ENCODE measurements at places on chromosomes 7 and 10. TPM values are rescaled to one million over a fixed set of nuclear protein-coding genes. Genes with fewer than 3 reads are reported as not detected.

- DNase-seq: no peak
These were observed 15.9 kb upstream of the C10orf120 start for GRCh38 chr10:122715576-122715975.

DNA sequence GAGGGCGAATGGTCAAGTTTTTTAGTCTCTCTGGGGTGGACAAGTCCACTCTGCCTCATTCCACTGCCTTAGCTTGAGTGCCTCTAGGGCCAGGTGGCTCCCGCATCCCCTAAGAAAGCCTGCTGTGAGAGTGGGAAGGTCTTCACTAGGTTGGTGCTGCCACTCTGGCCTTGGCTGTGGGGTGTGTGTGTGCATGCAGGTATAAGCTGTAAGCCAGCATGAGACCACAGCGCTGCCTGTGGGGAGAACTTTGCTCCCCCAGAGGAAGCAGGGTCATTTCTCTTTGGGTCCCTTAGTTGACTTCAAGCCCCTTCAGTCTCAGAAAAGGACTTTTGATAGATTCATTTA is 25.5 kb upstream of the PCBD1 start:
- no peak for DNase-seq

- DNase-seq: no peak
These were observed 58.4 kb downstream of the ZNF467 start for GRCh38 chr7:149714910-149715471.

The MOGAT3 gene
- not detected for total RNA-seq

DNA sequence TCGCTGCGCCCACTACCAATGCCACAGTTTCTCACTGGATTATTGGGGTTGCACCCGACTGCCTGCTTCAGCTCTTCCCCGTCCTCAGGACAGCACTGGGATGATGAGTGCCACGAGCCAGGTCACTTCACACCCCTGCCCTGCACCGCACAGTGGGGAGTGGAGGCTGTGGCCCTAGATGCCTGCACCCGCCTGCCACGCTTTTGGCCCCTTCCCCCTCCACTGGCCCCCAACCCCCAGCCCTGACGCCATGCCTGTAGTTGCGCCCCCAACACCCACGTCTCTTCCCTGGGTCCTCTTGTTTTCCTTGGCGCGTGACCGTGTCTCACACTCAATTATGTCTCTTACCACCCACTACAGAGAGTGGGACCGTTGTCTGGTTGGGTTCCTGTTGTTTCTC is 134.3 kb downstream of the VIPR2 start:
- no peak for DNase-seq

DNA sequence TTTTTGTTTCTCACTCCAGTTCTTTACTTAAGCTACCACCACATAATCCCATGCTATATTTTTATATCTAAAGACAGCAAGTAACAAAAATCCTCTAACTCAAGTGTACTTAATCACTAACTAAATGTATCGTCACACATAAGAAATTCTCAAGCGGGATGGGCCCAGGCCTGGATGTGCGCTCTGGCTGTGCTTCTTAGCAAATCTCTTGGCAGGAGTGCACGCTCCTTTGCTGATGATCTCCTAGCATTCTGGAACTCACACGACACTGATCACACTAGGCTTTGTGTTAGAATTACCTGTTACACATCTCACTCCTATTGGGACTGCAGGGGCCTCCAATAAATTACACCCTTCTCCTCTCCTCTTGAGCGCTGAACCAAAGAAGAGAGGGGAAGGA is 46.7 kb upstream of the CALD1 start:
- no peak for DNase-seq

The TSPAN15 gene
- total RNA-seq: 0.55 TPM
